ENCODE measurements at places on chromosomes 12 and 14.

- DNase-seq = no peak
Measured at GRCh38 chr12:25458047-25458552, 95.0 kb downstream of the LMNTD1 start.

- peak; percentile 55 for DNase-seq
Measured at GRCh38 chr14:68285421-68286179, 466.0 kb downstream of the RAD51B start.

GRCh38 chr14:93019367-93019843, 96.3 kb downstream of the ITPK1 start:
- no peak for DNase-seq

DNA sequence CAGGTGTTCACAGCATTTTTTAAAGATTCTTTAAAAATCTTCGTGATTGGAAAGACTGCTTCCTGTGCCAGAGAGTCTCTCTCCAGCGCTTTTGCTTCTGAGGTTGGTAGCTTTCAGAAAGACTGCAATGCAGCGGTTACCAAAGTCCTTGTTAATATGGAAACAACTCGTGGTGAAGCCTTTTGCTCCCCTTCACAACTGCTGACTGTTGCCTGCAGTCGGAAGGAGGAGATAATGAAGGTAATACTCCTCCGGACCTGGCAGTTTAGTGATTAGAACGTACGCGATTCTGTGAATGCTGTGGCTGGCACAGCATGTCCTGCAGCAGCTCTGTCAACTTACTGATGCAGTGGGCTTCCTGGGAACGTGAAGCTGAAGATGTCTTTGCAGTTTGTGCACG, 50.9 kb downstream of the TRAF3 start:
- DNase-seq = no peak

DNA sequence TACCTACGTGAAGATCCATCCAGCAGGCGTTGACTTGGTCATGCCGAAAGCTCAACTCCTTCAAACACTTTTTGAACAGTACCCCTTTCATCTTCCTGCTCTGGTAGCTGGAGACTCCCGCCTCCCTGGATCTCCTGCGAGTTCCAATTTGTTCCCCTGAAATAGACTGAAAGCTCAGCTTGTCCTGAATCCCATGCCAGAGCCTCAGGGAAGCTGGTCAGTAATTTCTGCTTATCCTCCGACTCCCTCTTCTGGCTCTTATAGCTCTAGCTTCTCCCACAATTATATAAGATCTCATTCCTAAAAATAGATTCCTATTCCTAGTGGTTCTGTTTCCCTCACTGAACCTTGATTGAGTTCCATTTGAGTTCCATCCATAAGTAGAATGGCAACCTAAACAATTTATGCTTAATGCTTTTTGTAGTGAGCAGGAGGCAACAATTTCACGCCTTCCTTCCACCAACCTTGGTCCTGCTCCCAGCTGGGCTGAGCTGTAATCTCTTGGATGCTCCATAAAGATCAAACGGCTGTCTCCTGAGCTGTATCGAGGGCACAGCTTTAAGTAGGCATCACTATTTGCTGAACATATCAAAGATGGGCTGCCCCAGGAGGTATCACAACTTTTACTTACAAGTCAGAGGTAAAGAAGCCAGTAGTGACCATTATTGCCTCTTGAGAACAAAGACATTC, 8.0 kb upstream of the TMEM132C start:
- no peak for DNase-seq

DNA sequence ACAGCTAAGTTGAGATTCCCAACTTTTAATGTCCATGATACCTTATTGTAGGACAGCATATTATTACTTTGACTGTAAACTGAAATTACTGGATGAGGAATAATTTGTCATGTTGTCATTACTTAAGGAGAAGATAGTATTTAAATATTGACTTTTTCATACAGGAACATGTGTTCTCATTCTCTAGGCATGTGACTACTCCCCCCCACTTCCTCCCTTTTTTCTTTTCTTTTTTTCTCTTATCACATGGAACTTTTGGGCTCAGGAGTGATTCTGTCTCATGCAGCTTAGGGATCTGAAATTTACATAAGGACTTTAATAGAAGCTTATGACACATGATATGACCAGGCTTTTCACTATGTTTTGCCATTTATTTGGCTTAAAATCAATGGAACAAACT, 127.7 kb upstream of the SLCO1C1 start:
- DNase-seq = no peak

DNA sequence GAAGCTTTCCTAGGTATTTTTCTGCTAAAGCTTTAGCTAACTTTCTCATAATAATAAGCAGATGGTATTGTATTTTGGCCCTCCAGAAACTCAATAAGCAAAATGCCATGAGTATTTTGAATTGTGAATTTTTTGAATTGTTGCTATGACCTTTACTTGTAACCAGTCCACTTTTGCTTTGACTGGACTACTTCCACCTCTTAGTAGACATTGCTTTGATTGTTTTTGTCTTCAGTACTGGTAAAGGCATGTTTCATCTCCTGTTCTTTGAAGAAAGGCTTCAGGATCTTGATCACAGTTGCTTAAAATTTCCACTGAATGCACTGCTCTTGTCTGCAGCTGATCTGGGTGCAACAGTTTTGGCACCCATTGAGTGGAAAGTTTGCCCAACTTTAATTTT, 102.3 kb downstream of the TRMT5 start:
- DNase-seq = no peak

GRCh38 chr12:95605087-95605486, 53.8 kb upstream of the USP44 start:
- no peak for DNase-seq

GRCh38 chr14:21038441-21039422, 3.4 kb upstream of the RNASE7 start:
- DNase-seq = no peak

DNA sequence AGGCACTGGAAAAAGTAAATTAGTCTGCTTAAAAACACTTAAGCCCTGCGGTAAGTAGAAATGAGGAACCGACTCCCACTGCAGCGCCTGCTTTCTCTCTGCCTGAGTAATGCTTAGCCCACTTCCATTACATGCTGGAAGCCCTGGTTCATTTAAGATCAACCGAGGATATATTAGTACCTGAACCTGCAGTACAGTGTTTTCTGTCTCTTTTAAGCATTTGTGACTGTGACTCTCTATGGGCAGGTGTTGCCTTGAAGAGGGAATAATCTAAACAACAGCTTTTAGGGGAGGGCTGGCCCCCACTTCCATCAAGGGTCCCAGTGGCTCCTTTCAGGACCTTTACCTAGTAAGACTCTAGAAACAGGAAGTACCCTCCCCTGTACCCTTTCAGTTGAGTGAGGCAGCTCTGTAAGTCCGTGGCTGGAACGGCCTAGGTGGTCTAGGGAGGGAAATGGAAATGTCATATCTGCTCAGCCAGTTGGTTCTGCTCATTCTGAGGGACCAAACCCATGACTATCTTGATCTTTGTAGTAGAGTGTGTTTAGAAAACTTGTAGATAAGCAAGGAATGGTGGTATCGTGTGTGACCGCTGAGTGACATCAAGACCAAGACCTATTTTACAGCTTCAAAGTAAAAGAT, 56.2 kb downstream of the FNTB start:
- DNase-seq = no peak

GRCh38 chr12:75961878-75962277, 69.7 kb downstream of the PHLDA1 start:
- no peak for DNase-seq

DNA sequence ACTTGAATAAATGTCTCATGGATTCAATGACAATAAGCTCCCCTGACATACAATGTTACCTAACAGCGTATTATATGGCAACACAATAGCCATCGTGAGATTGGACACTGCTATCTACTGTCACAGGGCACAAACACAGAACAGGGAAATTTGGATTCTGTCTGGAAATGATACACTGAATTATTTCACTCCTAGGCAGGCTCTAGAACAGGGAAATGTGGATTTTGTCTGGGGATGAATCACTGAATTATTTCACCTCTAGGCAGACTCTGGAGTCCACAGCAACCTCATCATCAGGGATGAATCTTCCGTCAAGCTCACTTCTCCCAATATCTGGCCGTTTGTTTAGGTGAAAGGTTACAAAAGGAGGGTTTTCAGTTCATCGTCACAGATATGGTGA, 288.8 kb downstream of the TMEM132D start:
- DNase-seq = no peak
